Activated effector memory CD4-positive, alpha-beta T cell treated with Interleukin-2 at 50 U/mL for 16 hours (primary cell): ENCODE measurements at places on chromosomes 4 and X.

- no peak for DNase-seq
These were observed 231.4 kb downstream of the QDPR start for GRCh38 chr4:17280261-17281018.

GRCh38 chr4:94171616-94172015, 36.0 kb upstream of the SMARCAD1 start:
- DNase-seq, result no peak

DNA sequence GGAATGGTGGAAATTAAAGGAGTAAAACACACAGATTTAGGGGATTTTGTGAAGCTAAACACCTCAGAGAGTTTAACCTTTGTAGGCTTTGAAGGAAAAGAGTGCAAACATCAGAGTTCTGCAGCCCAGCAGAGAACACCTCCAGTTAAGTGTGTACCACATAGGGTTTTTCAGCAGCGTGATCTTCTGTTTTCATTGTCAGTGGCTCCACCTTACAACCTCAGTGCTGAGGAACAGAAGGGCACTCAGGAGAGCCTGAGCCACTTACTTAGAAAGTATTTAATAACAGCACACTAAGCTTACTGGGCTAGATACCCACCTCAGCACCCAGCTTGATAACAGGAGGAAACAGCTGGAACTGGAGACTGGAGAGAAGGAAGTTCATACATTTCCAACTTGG, 2.0 kb upstream of the FBXW7 start:
- no peak for DNase-seq

GRCh38 chrX:111382277-111382676, 29.7 kb downstream of the DCX start:
- DNase-seq, result no peak

GRCh38 chr4:20474119-20474518, 222.4 kb downstream of the SLIT2 start:
- no peak for DNase-seq

DNA sequence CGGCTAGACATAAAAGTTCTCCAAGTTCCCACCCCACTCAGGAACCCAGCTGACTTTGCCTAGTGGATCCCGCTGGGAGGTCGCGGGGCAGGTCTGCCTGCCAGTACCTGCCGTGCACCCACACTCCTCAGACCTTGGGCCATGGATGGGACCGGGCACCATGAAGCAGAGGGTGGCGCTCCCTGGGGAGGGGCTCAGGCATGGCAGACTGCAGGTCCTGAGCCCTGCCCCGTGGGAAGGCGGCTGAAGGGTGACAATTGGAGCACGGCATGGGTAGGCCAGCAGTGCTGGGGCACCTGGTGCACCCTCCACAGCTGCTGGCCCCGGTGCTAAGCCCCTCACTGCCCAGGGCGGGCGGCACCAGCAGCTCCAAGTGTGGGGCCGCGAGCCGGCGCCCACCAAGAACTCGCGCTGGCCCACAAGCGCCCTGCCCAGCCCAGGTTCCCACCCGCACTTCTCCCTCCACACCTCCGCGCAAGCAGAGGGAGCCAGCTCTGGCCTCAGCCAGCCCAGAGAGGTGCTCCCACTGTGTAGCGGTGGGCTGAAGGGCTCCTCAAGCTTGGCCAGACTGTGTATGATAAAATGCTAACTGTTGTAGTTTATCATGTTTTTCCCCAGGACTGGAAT, 63.1 kb downstream of the UGT2A2 start:
- no peak for DNase-seq

DNA sequence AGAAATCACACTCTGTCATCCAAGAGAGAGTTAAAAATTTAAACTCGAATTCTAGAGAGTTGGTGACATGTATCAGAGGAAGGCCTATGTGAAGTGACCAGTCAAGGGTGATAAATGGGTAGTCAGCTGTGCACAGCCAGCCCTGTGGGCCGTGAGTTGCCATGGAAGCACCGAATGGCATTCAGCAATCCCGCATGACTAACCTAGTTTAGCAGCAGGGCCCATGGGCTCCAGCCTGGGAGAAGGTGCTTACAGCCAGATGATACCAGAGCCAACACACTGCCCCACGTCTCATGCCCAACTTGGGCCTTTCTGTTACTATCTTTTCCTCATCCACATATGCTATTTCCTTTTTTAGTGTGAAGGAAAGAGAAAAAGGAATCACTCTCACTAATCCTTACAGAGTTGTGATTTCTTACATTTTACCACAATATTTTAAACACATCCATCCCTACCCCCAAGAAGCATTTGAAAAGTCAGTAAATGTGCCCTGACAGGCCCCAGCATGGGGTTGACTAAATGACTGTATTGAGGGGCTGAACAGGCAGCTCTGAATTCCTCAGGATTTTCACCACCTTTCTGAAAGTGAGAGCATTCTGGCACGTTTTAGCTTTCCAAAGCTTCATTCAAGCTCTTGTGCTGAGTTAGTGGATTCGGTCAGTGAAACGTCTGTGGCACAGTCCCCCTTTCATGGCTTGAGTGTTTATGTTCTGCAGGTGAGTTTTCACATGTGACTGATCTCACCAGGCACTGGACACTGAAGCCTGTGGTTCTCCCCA, 104.2 kb downstream of the AFF1 start:
- DNase-seq, result no peak

GRCh38 chr4:79445371-79445781, 37.3 kb upstream of the GK2 start:
- DNase-seq, result no peak

GRCh38 chr4:25913056-25913850, 767 bp upstream of the SMIM20 start:
- peak; percentile 24 for DNase-seq
